Muscle of arm (tissue), 14 donors: ENCODE measurements at places on chromosomes 6 and 20. TPM values are rescaled to one million over a fixed set of nuclear protein-coding genes. Genes with fewer than 3 reads are reported as not detected.

Gene FNDC1
- polyA plus RNA-seq: 212 TPM

Gene SLC22A2
- polyA plus RNA-seq: not detected

- DNase-seq: no peak
Observed at GRCh38 chr6:151493161-151493803, 535 bp upstream of the CCDC170 start.

- no peak for DNase-seq
Observed at GRCh38 chr6:122775975-122776374, 3.5 kb upstream of the FABP7 start.

- DNase-seq: no peak
Observed at GRCh38 chr6:49462599-49462926, 490 bp downstream of the MMUT start.

GRCh38 chr6:125574604-125575003 is 174.8 kb upstream of the HEY2 start:
- no peak for DNase-seq

GRCh38 chr20:38036366-38036765 is 2.8 kb downstream of the RPRD1B start:
- no peak for DNase-seq

- DNase-seq: no peak
Observed at GRCh38 chr6:135097172-135097571, 42.5 kb upstream of the HBS1L start.

- DNase-seq: no peak
Observed at GRCh38 chr20:6410721-6411120, 287.9 kb upstream of the FERMT1 start.
